SHP77 treated with DMSO at 0.1 percent for 48 hours (cell line): ENCODE measurements at places on chromosomes 16 and 17.

- no peak for DNase-seq
Observed at GRCh38 chr16:14491861-14492529, 138.1 kb downstream of the PARN start.

DNA sequence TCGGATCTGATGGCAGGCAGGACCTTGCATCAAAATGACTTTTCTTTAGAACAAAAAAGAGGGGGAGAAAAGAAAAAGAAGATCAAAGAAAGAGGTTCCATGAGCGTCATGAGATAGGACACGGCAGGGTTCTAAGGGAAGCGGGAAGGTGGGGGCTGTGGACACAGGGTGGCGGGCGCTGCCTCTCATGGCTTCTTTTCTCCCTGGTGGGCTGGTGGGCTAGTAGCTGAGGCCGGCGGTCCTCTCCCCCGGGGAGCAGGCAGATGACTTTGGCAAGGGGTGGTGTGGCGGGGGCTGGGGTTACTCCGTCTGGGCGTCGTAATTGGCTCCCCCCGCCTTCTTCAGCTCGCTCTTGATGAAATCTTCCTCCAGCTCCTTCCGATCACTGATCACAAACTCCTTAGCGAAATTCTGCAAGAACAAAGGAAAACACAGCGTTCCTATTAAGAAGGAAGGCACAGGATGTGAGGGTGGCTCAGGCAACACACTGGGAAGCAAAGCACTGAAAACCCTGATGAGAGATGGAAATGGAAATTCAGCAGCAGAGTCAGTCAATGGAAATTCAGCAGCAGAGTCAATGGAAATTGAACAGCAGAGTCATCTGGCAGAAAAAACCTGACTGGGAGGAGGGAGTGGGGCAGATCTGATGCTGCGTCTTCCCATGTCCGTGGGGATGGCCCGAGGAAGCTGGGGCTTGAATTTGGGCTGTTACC lies 51.2 kb downstream of the COTL1 start:
- no peak for DNase-seq

DNA sequence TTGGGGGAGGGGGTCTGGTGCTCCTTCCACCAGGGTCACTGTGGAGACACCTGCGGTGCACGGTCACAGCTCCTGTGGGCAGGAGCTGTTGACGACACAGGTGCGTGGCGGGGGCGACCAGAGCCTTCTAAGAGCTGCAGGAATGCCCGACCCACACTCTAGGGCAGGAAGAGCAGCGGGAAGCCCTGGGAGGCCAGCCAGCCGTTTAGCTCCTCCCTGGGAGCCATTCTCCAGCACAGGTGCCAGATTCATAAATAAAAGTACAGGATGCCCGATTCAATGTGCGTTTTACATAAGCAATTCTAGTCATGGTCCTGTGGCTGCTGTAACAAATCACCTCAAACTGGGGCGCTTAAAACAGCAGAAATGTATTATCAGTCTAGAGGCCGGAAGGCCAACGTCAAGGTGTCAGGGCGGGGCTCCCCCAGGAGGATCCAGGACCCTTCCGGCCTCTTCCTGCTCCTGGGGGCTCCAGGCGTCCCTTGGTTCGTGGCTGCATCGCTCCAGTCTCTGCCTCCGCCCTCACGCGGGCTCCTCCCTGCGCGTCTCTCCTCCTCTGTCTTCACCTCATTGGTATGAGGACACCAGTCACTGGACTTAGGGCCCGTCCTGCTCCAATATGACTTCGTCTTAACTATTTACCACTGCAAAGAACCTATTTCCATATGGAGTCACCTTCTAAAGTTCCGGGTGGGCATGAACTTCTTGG lies 155.4 kb downstream of the FOXL1 start:
- no peak for DNase-seq

DNA sequence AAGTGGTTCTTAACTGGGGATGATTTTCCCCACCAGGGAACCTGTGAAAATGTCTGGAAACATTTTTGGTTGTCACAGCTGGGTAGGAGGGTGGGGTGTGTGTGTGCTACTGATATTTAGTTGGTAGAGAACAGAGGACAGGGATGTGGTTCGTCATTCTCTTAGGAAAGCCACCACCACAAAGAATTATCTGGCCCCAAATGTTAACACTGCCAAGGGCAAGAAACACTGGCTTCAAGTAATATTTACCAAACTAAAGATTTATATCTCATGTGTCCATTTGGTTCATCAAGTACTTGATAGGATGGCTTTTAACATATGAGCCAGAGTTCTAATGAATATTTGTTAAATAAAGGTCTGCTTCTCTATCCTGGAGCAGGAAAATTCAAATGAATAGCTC lies 19.5 kb downstream of the MPHOSPH6 start:
- no peak for DNase-seq

- DNase-seq: no peak
Observed at GRCh38 chr16:8696880-8697279, 22.5 kb downstream of the ABAT start.

DNA sequence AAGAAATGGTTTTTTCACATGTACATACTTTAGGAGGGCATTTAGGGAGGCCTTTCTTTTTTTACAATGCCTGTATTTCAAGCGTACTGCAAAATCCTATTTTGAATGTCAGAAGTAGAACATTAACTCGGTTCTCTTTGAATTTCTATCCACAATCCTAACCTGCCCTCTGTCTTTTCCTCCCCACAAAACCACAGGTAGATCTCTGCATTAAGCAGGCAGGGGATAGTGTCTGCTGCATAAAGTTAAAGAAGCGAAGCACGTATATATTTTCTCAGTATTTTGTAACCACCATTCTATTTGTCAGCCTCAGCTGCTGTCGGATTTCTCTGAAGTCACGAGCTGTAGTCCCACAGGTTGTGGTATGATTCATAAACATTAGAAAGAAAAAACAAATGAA lies 137.5 kb downstream of the SHISA6 start:
- no peak for DNase-seq

- no peak for DNase-seq
Observed at GRCh38 chr17:72136692-72137091, 15.9 kb downstream of the SOX9 start.
